ENCODE measurements at places on chromosomes 6 and 20. TPM values are rescaled to one million over a fixed set of nuclear protein-coding genes. Genes with fewer than 3 reads are reported as not detected.

Gene SOX18
- total RNA-seq: not detected

Gene GTPBP2
- 59.8 TPM for total RNA-seq

Gene CST5
- not detected for total RNA-seq

Gene CST2
- total RNA-seq: not detected

Gene RAD21L1
- not detected for total RNA-seq

GRCh38 chr20:3714092-3714491 is 1.7 kb upstream of the SIGLEC1 start:
- H3K4me1 ChIP-seq: no peaks in the 10 kb centered on the region
- H3K4me3 ChIP-seq: no peak overlapping the region
- H3K36me3 ChIP-seq: no peaks in the 10 kb centered on the region

- no peaks in the 10 kb centered on the region for H3K36me3 ChIP-seq
- no peak overlapping the region for H3K4me3 ChIP-seq
- H3K27me3 ChIP-seq: peaks cover 50% of the 10 kb centered on the region
- H3K27ac ChIP-seq: no peak overlapping the region
Observed at GRCh38 chr6:4645713-4646360, 130.4 kb upstream of the CDYL start.

DNA sequence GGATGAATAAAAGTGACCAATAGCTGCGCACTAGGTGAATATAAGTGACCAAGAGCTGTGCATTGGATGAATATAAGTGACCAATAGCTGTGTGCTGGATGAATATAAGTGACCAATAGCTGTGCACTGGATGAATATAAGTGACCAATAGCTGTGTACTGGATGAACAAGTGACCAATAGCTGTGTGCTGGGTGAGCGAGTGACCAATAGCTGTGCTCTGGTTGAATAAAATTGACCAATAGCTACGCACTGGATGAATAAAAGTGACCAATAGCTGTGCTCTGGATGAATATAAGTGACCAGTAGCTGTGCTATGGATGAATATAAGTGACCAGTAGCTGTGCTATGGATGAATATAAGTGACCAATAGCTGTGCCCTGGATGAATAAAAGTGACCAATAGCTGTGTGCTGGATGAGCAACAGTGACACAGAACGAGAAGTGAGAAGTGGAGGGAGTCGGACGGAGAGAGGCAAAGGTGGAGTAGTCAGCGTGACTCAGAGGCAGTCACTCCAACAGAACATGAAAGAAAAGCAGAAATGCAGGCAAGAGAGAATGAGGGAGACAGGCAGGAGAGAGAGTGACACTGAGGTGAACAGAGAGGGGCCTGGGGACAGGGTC is 38.5 kb downstream of the RBM38 start:
- no peaks in the 10 kb centered on the region for H3K36me3 ChIP-seq
- H3K4me3 ChIP-seq: no peak overlapping the region
- no peak for DNase-seq
- H3K27me3 ChIP-seq: no peaks in the 10 kb centered on the region

- no peaks in the 10 kb centered on the region for H3K27me3 ChIP-seq
- no peaks in the 10 kb centered on the region for H3K36me3 ChIP-seq
- H3K4me3 ChIP-seq: peak overlapping the region; percentile 61
- DNase-seq: no peak
- H3K27ac ChIP-seq: peak overlapping the region; percentile 84
- peaks cover 78% of the 10 kb centered on the region for H3K4me1 ChIP-seq
Observed at GRCh38 chr6:7144872-7145584, 37.3 kb downstream of the RREB1 start.

DNA sequence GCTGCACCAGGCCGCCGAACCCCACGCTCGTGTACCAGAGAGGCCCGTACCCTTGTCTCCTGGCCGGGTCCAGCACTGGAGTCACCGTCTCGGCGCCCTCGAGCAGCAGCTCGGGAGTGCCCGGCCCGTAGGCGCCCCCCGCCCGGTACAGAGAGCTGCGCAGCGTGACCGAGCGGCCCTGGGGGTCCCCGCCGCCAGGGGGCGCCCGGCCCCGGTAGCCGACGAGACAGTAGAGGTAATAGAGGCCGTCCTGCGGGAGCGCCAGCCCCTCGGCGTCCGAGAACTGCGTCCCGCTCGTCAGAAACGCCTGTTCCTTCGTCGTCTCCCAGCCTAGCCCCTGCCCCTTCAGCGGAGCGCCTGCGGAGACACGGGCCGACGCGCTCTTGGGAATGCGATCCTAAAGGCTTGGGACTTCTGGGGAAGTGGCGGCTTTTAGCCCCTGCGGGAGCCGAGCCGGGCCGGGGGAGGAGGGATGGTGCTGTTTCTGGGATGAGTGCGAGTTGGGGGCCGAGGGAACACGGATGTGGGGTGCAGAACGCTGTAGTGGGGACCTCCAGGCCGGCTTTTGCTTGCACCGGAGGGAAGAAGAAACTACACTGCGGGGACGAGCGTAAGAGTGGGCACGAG is 1.3 kb downstream of the LTB start:
- H3K4me1 ChIP-seq: peaks cover 56% of the 10 kb centered on the region
- H3K27ac ChIP-seq: peak overlapping the region; percentile 97
- peaks cover 41% of the 10 kb centered on the region for H3K36me3 ChIP-seq
- H3K4me3 ChIP-seq: peak overlapping the region; percentile 97
- peak; percentile 94 for DNase-seq

- no peaks in the 10 kb centered on the region for H3K27me3 ChIP-seq
- no peaks in the 10 kb centered on the region for H3K4me1 ChIP-seq
- no peak overlapping the region for H3K4me3 ChIP-seq
- DNase-seq: no peak
Observed at GRCh38 chr6:43444582-43444981, 10.8 kb downstream of the DLK2 start.

DNA sequence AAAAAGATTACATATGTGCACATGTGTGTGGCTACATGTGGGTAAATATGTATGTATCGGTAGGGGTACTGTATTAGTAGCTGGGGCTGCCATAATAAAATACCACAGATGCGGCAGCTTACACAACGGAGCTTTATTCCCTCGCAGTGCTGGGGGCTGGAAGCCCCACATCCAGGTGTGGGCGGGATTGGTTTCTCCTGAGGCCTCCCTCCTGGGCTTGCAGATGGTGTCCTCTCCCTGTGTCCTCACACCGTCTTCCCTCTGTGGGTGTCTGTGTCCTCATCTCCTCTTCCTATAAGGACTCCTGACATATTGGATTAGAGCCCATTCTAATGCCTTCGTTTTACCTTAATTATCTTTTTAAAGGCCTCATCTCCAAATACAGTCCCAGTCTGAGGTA is 97.7 kb downstream of the LY86 start:
- no peak overlapping the region for H3K27ac ChIP-seq
- peaks cover 30% of the 10 kb centered on the region for H3K4me1 ChIP-seq
- no peaks in the 10 kb centered on the region for H3K36me3 ChIP-seq
- H3K27me3 ChIP-seq: no peaks in the 10 kb centered on the region
- no peak overlapping the region for H3K4me3 ChIP-seq

DNA sequence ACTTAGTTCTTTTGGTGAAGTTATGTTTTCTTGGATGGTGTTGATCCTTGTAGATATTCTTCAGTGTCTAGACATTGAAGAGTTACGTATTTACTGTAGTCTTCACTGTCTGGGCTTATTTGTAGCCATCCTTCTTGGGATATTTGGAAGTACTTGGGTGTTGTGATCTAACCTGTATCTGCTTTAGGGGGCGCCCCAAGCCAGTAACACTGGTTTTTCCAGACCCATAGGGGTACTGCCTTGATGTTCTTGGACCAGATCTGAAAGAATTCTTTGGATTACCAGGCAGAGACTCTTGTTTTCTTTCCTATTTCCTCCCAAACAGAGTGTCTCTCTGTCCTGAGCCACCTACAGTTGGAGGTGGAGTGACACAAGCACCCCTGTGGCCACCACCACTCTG is 309.1 kb upstream of the IMPG1 start:
- no peak overlapping the region for H3K27ac ChIP-seq
- H3K36me3 ChIP-seq: no peaks in the 10 kb centered on the region
- DNase-seq: no peak

GRCh38 chr6:127855542-127856159 is 45.2 kb downstream of the THEMIS start:
- H3K27ac ChIP-seq: peak overlapping the region; percentile 69
- peaks cover 13% of the 10 kb centered on the region for H3K36me3 ChIP-seq
- peak overlapping the region; percentile 39 for H3K4me3 ChIP-seq
- H3K27me3 ChIP-seq: no peaks in the 10 kb centered on the region
- peak; percentile 68 for DNase-seq

DNA sequence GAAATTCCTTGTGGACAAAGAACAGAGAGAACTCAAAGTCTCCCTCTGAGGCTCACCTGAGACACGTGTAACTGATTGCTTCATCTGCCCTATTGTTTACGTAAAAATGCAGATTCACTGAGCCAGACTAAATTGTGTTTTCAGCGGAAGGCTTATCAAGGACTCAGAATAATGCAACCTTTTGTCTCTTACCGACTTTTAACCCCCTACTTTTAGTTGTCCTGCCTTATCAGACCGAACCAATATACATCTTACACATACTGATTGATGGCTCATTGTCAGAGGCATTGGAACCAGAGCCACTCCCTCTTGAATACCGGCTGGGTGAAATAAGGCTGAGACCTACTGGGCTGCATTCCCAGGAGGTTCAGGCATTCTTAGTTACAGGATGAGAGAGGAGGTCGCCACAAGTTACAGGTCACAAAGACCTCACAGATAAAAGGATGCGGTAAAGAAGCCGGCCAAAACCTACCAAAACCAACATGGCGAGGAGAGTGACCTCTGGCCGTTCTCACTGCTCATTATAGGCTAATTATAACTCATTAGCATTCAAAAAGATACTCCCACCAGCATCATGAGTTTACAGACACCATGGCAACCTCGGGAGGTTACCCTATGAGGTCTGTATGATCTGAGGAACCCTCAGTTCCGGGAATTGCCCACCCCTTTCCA is 95.5 kb upstream of the ZNF184 start:
- H3K36me3 ChIP-seq: no peaks in the 10 kb centered on the region
- DNase-seq: no peak
- peaks cover 47% of the 10 kb centered on the region for H3K27me3 ChIP-seq
- no peak overlapping the region for H3K4me3 ChIP-seq
- H3K27ac ChIP-seq: no peak overlapping the region
- peaks cover 6% of the 10 kb centered on the region for H3K4me1 ChIP-seq

GRCh38 chr20:8209061-8209460 is 77.0 kb downstream of the PLCB1 start:
- H3K4me3 ChIP-seq: no peak overlapping the region
- H3K27ac ChIP-seq: no peak overlapping the region
- H3K36me3 ChIP-seq: no peaks in the 10 kb centered on the region
- peaks cover 2% of the 10 kb centered on the region for H3K27me3 ChIP-seq
- DNase-seq: no peak

DNA sequence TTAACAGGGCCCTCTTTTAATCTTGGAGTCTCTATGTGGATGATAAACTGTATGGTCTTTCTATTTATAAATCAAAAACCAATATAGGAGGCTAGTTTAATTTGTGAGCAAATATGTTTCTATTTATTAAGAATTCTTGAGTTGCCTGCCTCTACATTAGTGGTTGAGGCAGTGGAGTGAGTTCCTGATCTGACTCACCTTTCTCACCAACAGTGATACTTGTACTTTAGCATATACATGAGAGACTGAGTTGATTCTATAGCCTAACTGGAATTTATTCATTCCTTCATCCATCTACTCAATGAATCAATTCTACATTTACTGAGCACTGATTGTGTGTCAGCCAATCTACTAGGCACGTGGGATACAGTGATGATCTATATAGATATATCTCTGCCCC is 126.9 kb downstream of the TRMT11 start:
- no peaks in the 10 kb centered on the region for H3K4me1 ChIP-seq
- H3K27me3 ChIP-seq: no peaks in the 10 kb centered on the region
- DNase-seq: no peak
- H3K4me3 ChIP-seq: no peak overlapping the region
- H3K27ac ChIP-seq: no peak overlapping the region

DNA sequence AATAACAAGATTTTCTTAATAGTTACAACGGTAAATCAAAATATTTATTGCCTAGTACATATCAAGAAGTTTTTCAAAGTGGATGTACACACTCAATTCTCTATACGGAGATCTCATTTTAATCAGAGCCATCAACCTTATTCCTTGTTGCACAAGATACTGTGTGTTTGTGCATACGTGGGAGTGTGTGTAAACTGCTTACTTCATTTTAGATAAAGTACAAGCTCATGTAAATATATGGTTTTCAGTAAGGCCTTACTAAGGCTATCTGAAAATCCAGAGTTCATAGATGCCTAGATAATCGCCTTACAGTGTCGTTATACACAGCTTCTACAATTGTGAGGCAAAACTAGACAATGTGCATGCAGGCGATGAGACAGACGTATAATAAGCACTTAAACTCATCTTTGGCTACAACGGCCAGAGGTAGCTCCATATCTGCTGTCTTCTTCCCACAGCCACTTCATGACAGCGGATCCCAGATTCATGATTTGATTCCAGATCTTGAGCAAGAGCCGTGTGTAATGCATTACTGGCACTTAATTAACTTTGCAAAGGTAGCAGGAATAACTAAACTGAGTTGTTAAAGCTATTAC is 2.5 kb downstream of the PERP start:
- H3K4me3 ChIP-seq: no peak overlapping the region
- H3K36me3 ChIP-seq: no peaks in the 10 kb centered on the region
- H3K27ac ChIP-seq: no peak overlapping the region
- peaks cover 14% of the 10 kb centered on the region for H3K4me1 ChIP-seq
- DNase-seq: no peak
- H3K27me3 ChIP-seq: peaks cover 37% of the 10 kb centered on the region

DNA sequence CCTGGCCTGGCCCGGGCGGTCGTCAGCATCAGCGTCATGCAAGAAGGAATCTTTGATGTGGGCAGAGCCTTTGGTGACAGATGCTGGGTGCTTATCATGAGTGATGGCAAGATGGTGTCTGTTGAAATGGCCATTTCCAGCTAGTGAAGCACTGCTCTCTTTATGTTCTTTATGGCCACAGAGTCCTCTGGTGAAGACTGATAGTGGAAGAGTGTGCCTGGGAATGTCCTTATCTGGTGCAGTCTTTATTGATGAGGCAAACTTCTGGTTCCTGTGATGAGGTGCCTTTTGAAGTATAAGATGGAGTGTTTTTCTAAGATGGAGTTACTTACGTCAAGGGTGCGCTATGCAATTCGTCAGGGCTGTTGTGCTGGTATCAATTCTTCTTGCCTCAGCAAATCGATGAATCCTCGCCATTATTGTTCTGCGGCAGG is 22.6 kb upstream of the CCR6 start:
- no peak for DNase-seq
- no peaks in the 10 kb centered on the region for H3K27me3 ChIP-seq
- H3K4me3 ChIP-seq: no peak overlapping the region
- H3K4me1 ChIP-seq: peaks cover 38% of the 10 kb centered on the region
- no peaks in the 10 kb centered on the region for H3K36me3 ChIP-seq

GRCh38 chr20:63177785-63178445 is 38.0 kb downstream of the YTHDF1 start:
- peaks cover 31% of the 10 kb centered on the region for H3K27me3 ChIP-seq
- H3K36me3 ChIP-seq: no peaks in the 10 kb centered on the region
- peak; percentile 26 for DNase-seq
- no peak overlapping the region for H3K4me3 ChIP-seq
- H3K4me1 ChIP-seq: peaks cover 12% of the 10 kb centered on the region

GRCh38 chr6:82958551-82958950 is 107.1 kb downstream of the UBE3D start:
- DNase-seq: no peak
- H3K36me3 ChIP-seq: peaks cover 20% of the 10 kb centered on the region
- H3K27me3 ChIP-seq: no peaks in the 10 kb centered on the region
- H3K27ac ChIP-seq: no peak overlapping the region

All from activated CD4-positive, alpha-beta T cell treated with anti-CD3 and anti-CD28 coated beads for 36 hours (primary cell).